ENCODE measurements at places on chromosomes 2 and 18.

DNA sequence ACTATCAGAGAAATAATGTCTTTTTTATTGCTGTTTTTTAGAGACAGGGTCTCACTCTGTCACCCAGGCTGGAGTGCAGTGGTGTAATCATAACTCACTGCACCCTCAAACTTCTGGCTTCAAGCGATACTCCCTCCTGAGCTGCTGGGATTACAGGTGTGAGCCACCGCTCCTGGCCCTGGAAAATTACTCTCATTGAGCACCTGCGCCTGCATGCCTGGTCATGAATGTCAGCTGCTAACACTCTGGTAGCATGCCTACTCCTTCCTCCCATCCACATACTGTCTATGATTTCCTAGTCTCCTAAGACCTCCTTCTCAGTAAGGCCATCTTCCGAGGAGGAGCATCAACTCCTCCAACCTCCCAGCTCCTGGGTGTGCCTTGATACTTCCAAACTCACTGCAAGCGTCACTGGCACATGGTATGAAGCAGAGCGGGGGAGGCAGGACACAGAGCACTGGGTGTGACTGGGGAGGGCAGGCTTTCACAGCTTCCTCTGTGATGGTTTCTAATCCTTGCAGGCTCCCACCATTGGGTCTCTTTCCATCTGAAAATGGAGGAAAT is 1.6 kb upstream of the MAP2 start:
- DNase-seq: no peak

- no peak for DNase-seq
Measured at GRCh38 chr2:159362816-159363251, 76.3 kb upstream of the WDSUB1 start.

DNA sequence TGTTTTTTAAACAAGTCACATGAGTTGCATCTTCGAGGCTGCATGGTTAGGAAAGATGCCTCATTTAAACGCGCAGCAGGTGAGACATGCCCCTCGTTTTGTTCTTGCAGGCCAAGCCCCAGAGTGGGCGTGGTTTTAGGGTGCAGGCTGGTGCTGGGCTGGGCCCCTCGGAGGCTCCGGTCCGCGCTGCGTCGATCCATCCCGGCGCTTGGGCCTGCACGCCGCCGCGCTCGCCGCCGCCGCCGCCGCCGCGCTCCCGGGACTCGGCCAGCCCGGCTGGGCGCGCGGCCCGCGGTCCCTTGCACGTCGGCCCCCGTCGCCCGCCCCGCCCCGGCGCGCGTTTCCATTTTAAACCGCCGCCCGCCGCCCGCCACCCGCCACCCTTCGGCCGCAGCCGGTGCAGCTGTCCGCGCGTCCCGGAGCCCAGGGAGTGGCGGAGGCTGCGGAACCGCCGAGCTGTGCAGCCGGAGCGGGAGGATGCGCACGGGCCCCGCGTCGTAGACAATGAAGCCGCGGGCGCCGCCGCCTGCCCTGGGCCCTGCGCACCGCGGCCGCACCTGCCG is 175.5 kb downstream of the AGAP1 start:
- DNase-seq: peak; percentile 83

- DNase-seq: no peak
Measured at GRCh38 chr2:144041612-144042011, 478.3 kb downstream of the ZEB2 start.

- DNase-seq: no peak
Measured at GRCh38 chr2:29042561-29043075, 31.7 kb downstream of the PCARE start.

DNA sequence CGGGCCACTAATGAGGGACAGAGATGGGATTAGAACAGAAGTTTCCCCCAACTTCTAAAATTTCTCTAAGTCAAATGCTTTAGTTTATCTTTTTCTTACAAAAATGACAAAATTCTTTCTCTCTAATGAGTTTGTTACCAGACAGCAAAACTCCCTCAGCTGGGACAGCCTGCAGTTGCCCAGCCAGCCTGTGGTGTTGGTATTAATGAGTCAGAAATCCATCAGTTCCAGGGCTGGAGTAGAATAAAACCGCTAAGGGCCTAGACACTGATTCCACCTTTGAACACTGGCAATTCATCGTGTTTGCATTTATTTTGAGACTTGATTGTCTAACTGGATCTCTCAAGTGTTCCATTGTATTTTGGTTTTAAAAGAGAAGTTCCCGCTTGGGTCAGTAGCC is 38.3 kb upstream of the SMAD2 start:
- DNase-seq: no peak

DNA sequence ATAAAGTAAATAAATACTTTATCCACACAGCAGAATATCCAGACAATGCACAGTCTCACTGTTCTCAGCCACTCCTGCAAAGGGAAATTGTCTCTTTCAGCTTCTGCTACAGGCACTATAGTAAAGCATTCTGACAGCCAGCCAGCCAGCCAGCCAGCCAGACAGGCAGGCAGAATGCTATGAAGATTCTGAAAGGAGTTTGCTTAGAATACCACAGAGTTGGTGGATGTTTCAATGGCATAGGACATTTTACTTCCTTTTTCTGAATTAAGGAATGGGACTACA is 116.1 kb upstream of the CYP26B1 start:
- no peak for DNase-seq

- DNase-seq: no peak
Measured at GRCh38 chr2:33494155-33494779, 17.8 kb downstream of the RASGRP3 start.

GRCh38 chr2:189933041-189933440 is 129.5 kb downstream of the MSTN start:
- no peak for DNase-seq

GRCh38 chr2:20516646-20517341 is 69.9 kb downstream of the RHOB start:
- DNase-seq: no peak

DNA sequence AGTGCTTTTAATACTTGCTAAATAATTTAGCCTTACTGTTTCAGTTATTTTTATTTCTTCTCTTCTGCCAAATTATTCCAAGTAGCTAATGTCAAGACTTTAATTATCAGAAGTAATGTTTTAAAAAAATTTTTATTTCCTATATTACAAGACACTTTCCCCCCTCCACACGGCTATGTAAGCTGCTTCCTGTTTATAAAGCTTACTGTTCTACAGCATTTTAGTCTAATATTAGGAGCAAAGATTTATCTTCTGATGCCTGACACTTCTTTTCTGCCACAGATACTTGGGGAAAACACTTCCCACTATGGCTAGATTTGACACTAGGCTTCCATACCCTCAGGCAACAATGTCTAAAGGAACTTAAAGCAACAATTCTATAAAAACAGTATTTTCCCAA is 62.3 kb downstream of the ROCK1 start:
- DNase-seq: no peak

DNA sequence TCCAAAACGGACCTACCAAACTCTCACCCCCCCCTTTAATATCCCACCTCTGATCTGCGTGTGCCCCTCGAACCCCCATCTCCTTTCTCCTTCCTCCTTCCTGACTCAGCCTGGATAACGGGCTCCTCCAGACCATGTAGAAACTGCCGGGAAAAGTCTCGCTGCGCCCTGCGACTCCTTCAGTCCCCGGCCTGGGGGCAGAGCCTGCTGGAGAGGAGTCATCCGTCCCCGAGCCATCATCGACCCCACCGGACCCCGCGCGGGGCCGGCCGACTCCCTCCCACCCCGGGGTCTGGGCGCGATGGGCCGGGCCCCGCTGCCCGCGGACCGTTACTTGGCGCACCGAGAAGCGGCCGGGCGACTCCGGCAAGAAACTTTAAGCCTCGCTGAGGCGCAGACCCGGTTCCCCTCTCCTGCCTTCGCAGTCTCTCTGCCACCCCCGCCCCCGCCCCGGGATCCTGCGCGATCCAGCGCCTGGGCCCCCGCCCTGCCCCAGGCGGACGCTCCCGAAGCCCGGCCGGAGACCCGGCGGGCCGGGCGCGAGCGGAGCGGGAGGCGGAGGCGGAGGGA is 3.4 kb downstream of the ZEB2 start:
- no peak for DNase-seq

DNA sequence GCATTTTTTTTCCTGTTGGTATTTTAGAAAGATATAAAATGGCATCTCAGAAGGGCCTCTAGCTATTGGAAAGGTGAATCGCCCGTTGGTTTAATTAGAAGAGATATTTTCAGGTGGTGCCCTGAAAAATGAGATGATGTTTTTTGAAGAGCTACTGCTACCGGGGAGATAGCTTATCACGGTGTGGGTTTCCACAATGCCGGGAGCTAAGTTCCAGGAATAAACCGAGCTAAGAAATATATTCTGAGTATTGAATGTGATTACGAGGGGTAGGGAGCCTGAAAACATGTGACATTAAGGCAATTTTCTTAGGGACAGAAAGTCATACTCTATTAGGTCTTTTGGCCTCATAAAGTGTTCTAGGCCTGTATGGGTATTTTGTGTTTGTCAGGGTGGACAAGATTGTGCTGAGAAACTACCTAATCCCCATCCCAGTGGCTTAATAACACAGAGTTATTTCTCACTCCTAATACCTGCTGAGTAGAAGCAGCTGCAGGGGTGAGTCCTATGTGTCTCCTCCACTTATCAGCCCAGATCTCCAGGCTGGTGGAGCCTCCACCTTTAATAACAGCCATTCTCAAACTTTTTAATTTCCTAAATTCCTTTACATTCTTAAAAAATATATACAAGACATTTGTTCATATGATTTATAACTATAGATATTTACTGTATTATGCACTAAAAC is 150.2 kb downstream of the LRRTM1 start:
- DNase-seq: no peak

- no peak for DNase-seq
Measured at GRCh38 chr2:10196948-10197696, 74.6 kb downstream of the RRM2 start.

GRCh38 chr2:190478572-190479195 is 55.8 kb downstream of the NEMP2 start:
- no peak for DNase-seq

- no peak for DNase-seq
Measured at GRCh38 chr2:38945372-38945771, 55.7 kb downstream of the ARHGEF33 start.

- DNase-seq: no peak
Measured at GRCh38 chr18:70333757-70334156, 44.9 kb downstream of the SOCS6 start.

GRCh38 chr2:160666154-160667060 is 172.8 kb upstream of the RBMS1 start:
- no peak for DNase-seq

DNA sequence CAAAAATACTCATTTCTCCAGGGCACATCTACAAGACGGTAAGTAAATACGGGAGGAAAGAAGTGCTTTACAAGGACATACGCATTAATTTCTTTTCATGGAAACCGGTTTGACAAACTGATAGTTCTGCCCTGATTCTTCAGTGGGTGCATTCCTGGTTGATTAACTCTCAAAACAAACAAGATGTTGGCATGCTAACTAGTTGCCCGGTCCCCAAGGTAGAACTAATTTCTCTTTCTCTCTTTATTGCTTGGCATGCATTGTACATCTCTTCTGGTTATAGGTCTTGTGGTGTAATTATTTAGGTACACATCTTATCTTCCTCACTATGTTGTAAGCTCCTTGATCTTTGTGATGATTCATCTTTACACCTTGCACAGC is 46.9 kb upstream of the SPATS2L start:
- DNase-seq: peak; percentile 53

- DNase-seq: no peak
Measured at GRCh38 chr2:128468186-128468920, 149.7 kb upstream of the HS6ST1 start.

- no peak for DNase-seq
Measured at GRCh38 chr2:225998653-225999052, 599.1 kb downstream of the NYAP2 start.

GRCh38 chr2:212142631-212143030 is 396.0 kb downstream of the ERBB4 start:
- DNase-seq: no peak

DNA sequence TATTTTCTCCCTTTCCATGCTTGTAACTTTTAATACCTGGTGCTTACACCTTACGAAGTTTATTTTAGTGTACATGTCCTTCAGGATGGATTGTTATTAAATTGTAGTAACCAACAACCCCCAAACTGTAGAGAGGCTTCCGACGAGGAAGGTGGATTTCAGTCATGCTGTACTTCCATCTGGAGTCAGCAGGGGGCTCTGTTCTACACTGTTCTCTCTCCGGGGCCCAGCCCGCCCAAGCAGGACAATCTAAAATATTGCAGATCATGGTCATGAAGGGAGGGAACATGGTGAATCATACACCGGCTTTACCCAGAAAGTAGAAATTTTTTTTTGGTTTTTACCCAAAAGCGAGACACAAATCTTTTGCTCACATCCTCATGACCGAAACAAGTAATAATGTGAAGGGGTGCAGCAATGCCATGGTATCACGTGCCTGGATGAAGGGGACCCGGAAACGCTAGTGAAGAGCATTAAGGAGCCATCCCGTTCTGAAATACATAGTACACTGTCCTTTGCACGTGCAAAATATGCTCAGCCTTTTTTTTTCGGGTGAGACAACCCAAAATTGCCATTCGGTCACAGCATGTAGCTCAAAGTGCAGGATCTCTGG is 884.8 kb downstream of the EPHA4 start:
- DNase-seq: no peak

- no peak for DNase-seq
Measured at GRCh38 chr18:14179306-14179705, 47.1 kb upstream of the ZNF519 start.

DNA sequence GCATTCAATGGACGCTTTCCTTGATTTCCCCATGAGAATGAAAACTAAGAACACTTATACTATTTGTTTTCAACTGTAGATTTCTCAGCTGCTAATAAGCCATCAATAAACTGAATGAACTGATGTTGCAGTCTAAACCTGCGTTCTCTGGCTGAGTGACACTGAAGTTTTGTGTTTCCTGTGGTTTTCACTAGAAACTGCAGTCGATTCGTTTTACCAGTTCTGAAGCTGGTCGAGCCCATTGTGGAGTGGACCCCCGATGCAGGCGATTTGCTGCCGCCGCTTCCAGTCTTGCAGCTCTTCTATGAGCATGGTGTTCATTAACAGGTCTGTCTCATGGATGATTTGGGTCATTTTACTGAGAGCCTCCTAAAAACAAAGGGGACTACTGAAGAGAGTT is 50.6 kb upstream of the STAT1 start:
- DNase-seq: no peak

GRCh38 chr18:48948112-48949049 is 2.4 kb downstream of the SMAD7 start:
- peak; percentile 61 for DNase-seq

GRCh38 chr18:52624702-52625101 is 284.7 kb downstream of the DCC start:
- DNase-seq: no peak
